ENCODE measurements at places on chromosomes 13 and 19. TPM values are rescaled to one million over a fixed set of nuclear protein-coding genes. Genes with fewer than 3 reads are reported as not detected.

The CGB3 gene
- not detected for polyA plus RNA-seq

The B3GNT3 gene
- polyA plus RNA-seq, result 6.5 TPM

The CALR3 gene
- polyA plus RNA-seq, result not detected

The GPX4 gene
- 452 TPM for polyA plus RNA-seq

The INSR gene
- 15.3 TPM for polyA plus RNA-seq

The TLE6 gene
- polyA plus RNA-seq, result 2.4 TPM

The ZNF616 gene
- polyA plus RNA-seq, result 4.9 TPM

The KCTD4 gene
- 0.04 TPM for polyA plus RNA-seq

The ZNF813 gene
- 2.3 TPM for polyA plus RNA-seq

The ZNF486 gene
- 5.1 TPM for polyA plus RNA-seq

The TMIGD2 gene
- polyA plus RNA-seq, result 0.58 TPM

The SOX1 gene
- not detected for polyA plus RNA-seq

The NLRP11 gene
- polyA plus RNA-seq, result not detected

The CEACAM3 gene
- not detected for polyA plus RNA-seq

GRCh38 chr13:69903081-69903480 lies 204.5 kb upstream of the ATXN8OS start:
- no peak for DNase-seq

DNA sequence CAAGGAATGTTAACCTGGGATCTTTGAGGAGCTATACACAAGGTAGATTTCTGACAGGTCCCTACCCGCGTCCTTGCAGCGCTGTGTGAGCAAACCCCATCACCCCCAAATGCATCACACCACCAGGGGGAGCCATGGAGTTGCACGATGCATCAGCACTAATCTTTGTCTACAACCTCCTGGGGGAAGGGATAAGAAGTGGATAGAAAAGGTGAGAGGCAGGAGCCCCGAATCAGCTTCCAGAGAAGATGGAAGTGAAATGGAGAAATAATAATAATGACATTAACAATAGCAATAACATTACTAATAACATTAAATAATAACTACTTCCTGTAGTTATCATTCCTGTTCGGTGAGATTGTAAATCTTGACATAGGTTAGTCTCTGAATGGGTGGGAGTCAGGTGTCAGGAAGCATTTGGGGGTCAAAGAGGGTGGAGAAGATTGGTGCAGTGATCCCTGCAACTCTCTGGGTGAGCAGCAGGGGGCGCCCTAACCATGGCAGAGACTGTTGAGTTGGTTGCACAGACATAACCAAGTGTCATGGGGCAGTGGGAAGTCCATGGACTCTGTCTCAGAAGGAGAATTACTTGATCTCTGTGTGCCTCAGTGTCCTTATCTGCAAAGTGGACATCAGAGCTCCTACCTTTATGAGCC lies 16.5 kb downstream of the SIGLEC7 start:
- no peak for DNase-seq

DNA sequence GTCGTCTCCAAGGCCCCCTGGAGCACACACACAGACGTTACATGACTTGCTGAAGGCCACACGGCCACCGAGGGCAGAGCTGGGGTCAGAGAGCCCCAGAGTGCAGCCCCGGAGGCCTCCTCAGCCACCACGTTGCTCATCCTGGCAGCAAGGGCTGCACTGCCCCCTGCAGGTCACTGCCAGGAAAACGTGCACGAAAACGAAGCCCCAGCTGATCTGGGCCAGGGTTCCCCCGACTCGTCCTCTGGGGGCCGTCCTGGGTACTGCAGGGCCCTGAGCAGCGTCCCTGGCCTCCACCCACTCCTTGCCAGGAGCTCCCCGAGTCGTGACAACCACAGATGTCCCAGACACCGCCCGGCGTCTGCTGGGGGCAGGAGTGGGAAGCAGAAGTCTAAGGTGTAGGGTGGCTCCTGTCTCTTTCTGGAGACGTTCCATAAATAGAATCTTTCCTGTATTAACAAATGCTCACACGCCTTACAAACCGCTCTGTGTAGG lies 3.4 kb downstream of the TPGS1 start:
- no peak for DNase-seq

- DNase-seq, result no peak
These were observed 618 bp downstream of the HAUS8 start for GRCh38 chr19:17074634-17075034.

DNA sequence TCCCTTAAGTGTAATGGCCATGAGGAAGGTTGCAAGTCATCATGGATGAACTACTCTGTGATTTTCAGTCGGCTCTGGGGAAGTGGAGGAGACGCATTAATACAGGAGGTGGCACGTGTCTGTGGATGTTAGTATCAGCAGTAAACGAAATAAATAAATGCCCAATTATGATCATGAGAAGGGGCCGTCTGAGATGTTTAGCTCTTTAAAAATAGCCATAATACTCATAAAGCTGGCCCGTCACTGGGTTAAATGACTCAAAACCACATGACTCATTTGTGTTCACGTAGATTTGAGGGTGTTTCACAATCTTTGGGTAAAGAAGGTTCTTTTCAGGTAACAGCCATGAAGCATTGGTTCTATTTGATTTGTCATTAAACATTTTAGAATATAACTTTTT lies 620.6 kb downstream of the GPC6 start:
- no peak for DNase-seq

- no peak for DNase-seq
These were observed 3.3 kb downstream of the OR10H1 start for GRCh38 chr19:15812060-15812722.

- no peak for DNase-seq
These were observed 55.4 kb upstream of the MTIF3 start for GRCh38 chr13:27505792-27506191.

- no peak for DNase-seq
These were observed 904.2 kb upstream of the MIR17HG start for GRCh38 chr13:90443268-90443667.

DNA sequence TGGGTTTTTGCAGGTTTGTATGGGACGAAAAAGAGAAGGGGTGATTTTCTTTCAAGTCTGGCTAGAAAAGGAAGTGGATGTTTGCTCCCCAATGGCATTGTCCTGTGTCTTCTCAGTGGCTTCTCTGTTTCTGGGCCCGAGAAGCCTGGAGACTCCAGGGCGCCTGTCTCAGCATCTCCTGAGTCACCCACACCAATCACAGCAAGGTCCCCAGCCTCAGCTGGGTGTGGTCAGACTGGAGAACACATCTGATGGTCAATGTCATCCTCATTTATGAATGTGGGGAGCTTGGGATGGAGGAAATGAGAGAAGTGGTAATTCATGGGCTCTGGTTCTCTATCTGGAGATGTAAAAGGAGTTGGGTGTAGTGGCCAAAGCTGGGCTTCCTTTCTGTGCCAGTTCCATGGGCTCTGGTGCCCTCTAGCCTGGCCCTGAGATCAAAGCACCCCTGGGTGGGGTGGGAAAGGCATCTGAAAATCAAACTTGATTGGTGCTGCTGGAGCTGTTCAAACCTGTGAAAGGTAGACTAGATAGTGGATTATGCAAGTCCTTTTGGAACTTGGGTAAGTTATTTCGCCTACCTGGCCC lies 13.4 kb downstream of the RASL11A start:
- DNase-seq, result no peak

- DNase-seq, result no peak
These were observed 11.3 kb upstream of the IGSF23 start for GRCh38 chr19:44602081-44602480.

DNA sequence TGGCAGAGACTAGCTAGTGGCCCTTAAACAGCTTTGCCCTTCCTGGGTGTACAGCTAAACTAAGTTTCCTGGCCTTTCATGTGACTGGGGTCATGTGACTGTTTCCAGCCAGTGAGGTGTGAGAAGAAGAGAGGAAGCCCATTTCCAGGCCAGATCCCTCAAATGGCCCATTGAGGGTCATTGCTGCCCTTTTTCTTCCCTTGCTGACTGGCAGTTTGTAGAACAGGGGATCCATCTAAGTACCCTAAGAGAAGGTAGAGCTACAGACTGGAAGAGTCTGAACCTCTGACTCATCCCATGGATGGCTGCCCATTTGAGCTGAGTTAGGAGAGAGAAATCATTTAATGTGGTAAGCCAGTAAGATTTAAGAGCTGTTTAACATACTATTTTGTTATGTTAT lies 2.8 kb downstream of the SWSAP1 start:
- no peak for DNase-seq

GRCh38 chr19:33690378-33691029 lies 68.8 kb downstream of the CHST8 start:
- DNase-seq, result no peak

- DNase-seq, result no peak
These were observed 28.6 kb downstream of the CNFN start for GRCh38 chr19:42361545-42361910.

- DNase-seq, result no peak
These were observed 112.5 kb upstream of the KL start for GRCh38 chr13:32903720-32904119.

DNA sequence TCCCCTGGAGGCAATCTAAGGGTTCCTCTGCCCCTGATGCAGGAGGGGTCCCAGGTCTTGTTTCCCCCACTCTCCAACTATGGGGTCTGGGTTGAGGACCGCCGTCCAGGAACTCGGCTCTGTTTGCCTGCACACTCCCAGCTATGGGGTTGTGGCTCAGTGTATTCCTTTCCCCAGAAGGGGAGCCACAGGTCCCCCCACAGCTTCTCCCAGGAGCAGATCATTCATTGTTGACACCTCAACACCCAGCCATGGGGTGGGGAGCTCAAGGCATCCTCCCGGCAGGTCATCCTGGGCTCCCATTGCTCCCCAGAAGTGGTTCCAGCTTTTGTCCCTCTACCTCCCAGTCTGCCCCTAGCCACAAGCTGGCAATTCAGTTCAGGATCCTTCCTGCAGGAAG lies 975 bp downstream of the ZNF358 start:
- no peak for DNase-seq

Data from urinary bladder (tissue), 4 donors.